Globus pallidus (tissue), 1 donor: ENCODE measurements at places on chromosomes 13 and 19.

- no peak for DNase-seq
Measured at GRCh38 chr19:45078390-45079062, 534 bp upstream of the GEMIN7 start.

DNA sequence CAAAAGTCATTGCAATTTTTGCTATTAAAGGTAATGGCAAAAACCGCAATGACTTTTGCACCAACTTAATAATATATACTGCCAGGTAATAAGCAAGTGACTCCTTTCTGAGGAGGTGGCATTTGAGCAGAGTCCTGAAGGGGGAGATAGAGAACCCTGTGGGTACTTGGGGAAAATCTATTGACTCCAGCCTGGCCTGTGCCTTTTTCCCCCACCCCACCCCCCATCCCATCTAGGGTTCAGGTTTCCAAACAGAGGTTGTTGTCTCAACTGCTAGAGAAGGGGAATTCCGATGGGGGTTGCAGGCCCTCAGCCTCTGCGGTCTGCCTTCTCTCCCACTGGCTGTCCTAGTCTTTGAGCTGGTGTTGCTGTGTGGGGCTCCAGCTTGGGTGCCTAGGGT, 11.5 kb downstream of the S1PR2 start:
- no peak for DNase-seq

- peak; percentile 86 for DNase-seq
Measured at GRCh38 chr19:42433503-42434260, 6.5 kb upstream of the LIPE start.

DNA sequence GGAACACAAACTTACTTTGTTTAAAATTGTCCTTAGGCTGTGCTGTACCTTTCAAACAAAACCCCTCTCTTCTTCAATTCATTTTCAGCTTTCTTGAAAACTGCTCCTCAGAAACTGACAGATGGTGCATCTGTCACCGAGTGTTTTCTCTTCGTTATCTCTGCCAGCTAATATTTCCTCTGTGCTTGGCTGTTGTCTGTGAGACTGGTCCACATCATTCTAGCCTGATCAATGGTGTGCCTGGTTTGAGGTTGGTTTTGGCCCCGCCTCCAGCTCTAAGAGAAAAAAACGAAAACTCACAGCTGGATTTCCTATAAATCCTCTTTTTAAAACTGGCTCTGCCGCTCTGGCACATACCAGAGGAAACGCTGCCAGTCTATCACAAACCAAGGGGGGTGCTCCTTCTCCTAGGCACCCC, 79.7 kb downstream of the STARD13 start:
- DNase-seq: no peak

- DNase-seq: peak; percentile 50
Measured at GRCh38 chr19:44752816-44753625, 4.5 kb downstream of the BCL3 start.

GRCh38 chr19:31451686-31452330, 102.6 kb upstream of the TSHZ3 start:
- DNase-seq: no peak

- peak; percentile 85 for DNase-seq
Measured at GRCh38 chr19:4386041-4386782, 14.1 kb downstream of the SH3GL1 start.

GRCh38 chr13:36608474-36608873, 65.3 kb upstream of the SERTM1 start:
- no peak for DNase-seq

DNA sequence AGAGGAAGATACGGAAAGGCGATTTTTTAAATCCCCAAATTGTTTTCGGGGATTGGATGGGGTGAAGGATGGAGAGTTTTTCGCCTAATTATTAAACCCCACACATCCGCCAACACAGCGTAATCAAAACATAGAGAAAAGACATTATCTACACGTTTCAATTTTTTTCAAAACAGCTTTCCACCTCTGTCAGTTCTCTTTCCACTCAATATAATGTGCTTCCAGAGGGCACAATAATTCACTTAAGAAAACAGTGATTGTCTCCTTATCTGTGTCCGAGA, 435 bp upstream of the OBI1 start:
- DNase-seq: no peak

DNA sequence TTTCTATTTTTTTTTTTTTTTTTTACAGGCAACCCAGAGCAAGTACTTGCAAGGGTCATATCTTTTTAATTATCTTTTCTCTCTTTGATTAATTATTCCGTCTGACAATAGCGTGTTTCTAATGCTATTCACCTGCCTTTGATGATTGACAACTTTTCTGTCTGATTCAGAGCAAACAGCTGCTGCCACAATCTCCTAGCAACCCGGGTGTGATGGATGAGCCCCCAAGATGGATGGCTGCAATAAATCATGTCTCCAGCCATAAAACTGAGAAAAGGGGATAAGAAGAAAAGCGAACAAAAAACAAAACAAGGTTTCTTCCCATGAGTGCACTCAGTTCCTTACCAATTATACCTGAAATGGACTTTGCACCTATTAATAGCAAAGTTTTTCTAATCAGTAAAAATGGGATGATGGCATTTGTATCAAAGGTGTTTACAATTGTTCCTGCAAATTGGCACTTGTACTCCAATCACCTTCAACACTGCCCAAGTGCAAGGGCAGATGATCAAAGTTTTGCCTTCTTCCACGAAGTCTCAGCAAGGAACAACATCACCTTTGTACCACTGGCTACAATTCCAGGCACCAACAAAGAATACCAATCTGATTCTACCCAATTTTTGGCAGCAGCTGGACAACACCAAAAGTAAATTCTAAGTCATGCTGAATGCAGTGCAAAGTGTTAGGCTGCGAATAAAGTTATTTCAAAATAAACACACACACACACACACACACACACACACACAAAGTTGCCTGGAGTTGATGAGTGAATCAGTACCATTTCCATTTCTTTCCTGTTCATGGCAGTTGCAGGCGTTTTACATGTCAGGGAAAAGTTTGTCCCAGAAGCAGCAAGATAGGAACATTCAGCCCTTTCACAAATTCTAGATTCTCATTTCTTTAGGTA, 12.0 kb downstream of the TSHZ3 start:
- DNase-seq: no peak

GRCh38 chr13:112959701-112960542, 9.1 kb upstream of the MCF2L start:
- no peak for DNase-seq

DNA sequence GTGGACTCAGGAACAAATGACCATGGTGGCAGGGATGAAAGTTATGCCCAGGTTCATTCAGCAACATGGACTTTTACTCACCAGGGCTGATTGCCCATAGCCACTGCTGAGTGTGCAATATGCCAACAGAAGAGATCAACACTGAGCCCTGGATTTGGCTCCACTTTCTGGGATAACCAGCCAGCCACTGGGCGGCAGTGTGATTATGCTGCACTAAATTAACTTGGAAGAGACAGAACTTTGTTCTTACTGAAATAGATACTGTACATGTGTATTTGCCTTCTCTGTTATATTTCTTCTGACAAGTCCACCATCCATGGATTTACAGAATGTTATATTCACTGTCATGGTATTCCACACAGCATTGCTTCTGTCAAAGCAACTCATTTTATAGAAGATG, 257.4 kb downstream of the TDRD3 start:
- DNase-seq: peak; percentile 38

- no peak for DNase-seq
Measured at GRCh38 chr19:28393574-28394336, 819.2 kb downstream of the UQCRFS1 start.

GRCh38 chr13:29065142-29065541, 245.0 kb downstream of the MTUS2 start:
- DNase-seq: no peak

DNA sequence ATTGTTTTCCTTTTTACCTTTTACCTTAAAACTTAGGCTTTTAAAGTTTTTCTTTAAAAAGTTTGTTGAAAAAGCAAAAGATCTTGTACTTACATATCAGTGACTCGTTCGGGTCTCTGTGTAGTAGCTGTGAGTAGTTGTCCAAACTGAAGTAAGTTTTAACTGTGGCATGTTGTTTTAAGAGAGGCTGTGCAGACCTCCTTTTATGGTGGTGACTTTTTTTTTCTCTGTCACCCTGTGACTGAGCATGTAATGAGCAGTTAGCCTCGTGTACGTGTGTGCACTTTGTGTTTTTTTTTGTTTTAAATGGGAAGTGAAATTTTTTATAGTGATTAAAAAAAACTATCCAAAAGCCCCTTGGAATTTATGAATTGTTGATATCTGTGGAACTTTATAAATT, at the start of gene GPR183:
Gene GPR183 (minus strand): TSS at position 153 of the 400 bp plus-strand sequence. CDS start 11,254 bp downstream, outside the sequence.
- no peak for DNase-seq

- no peak for DNase-seq
Measured at GRCh38 chr19:15843203-15843893, 27.9 kb upstream of the OR10H1 start.

DNA sequence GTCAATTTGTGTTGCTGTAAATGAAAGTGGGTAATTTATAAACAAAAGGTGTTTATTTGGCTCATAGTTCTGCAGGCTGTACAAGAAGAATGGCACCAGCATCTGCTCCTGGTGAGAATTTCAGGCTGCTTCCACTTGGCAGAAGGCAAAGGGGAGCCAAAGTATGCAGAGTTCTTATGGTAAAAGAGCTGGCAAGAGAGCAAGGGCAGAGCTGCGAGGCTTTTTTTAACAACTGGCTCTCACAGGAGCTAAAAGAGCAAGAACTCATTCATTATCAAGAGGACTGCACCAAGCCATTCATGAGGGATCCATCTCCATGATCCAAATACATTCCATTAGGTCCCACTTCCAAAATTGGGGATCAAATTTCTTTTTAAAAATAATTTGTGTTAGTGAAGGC, 1712.7 kb downstream of the SLITRK5 start:
- no peak for DNase-seq

GRCh38 chr13:52599848-52600603, 42.2 kb upstream of the HNRNPA1L2 start:
- DNase-seq: no peak

- DNase-seq: no peak
Measured at GRCh38 chr13:40442231-40442630, 224.2 kb downstream of the FOXO1 start.

DNA sequence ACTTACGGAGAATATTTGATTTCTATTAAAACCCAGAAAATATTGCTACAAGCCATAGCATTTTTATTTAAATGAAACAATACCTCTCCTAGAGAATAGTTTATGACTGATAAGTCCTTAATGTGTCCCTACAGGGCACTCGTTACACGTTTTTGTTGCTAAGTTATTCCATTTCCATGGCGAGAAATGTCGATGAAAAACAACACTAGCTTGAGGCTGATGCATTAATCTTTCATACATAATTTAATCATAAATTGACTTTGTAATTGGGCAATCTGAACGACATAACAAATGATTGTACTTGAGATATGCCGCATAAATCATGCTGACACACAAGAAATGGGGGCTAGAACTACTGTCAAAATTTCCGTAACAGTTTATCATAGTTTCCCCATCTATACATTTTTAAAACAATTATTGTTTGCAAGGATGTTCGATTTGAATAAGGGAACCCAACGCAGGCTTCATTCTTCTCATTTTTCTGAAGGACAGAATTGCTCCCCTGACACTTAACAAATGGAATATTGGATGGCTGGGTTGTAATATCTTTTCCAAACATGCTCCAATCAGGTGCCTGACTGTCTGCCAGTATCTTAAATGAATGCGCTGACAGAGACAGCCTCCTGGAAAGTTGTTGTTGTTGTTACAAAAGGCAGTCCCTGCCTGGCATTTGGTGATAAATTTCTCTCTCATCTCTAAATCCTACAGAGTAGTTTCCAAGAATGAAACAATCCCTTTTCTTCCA, 61.9 kb downstream of the FLT1 start:
- no peak for DNase-seq

DNA sequence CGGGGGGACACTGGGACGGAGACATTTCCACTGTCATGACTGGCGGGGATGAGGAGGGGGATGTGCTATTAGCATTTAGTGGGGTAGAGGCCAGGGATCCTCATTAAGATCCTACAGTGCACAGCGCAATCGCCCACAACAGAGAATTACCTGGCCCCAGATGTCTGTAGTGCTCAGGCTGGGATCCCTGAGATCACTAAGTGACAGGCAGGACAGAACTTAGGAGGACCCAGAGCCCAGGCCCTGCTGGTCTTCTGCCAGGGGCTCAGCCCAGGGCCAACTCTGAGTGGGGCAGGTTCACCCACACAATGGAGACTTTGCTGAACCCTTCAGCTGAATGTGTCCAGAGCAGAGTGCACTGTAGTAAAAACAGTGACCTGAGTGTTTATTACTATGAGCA, 4.6 kb downstream of the RANBP3 start:
- DNase-seq: no peak

DNA sequence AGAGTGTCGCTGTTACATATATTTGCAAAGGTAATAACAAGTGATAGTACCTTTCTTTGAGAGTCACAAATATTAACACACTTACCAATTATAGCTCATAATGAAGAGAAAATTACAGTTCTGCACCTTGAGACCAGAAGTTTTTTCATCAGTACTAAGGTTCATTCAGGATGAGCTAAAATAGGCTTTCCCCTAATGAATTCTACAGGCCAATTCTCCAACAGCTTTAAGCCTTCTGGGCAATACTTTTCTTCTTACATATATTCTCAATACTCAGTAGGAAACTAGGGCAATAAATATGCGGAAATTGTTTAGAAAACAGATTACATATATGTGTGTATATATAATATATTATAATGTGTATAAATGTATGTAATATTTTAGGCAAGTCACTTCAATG, 2672.8 kb upstream of the PCDH20 start:
- DNase-seq: no peak

- DNase-seq: no peak
Measured at GRCh38 chr13:41013835-41014234, 5.3 kb downstream of the ELF1 start.

DNA sequence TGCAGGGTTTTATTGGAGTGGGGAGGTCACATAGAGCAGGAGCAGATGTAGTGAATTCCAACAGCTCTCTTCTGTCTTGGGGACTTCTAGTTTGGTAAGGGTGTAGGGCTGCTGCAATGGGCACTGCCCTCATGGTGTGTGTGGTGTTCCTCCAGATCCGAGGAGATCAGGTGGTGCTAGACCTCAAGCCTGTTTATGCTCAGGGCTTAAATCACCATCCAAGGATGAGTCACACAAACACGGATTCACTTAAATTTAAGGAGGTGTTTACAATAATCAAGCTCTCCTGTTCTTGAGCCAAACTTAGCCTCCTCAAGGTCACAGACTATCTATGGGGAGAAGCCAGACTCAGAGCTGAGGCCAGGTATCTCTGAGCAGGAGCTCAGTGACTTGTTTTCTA, 23.0 kb downstream of the HS6ST3 start:
- no peak for DNase-seq

DNA sequence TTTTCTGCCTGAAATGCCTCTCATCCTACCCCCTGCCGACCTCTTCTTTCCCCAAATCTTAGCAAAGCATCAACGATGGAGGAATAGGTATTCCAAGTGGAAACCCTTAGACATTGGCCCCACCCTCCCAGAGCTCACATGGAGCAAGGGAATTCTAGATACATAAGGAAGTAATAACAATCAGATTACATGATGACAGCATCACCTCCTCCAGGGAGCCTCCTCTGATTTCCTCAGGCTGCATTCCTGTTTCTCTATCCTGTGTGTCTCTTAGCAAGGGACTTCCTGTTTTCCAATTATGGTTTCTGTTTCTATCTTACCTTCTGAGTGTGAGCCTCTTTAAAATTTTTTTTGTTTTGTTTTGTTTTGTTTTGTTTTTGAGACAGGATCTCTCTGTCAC, 246.6 kb downstream of the TSHZ3 start:
- no peak for DNase-seq
